ENCODE measurements at places on chromosomes 12 and 14.

- no peak for DNase-seq
Measured at GRCh38 chr12:42584651-42585111, 4.9 kb downstream of the PRICKLE1 start.

GRCh38 chr12:3038926-3039510 lies 38.2 kb upstream of the TSPAN9 start:
- DNase-seq, result no peak

GRCh38 chr14:69979882-69980281 lies 100.7 kb downstream of the SMOC1 start:
- DNase-seq, result no peak

DNA sequence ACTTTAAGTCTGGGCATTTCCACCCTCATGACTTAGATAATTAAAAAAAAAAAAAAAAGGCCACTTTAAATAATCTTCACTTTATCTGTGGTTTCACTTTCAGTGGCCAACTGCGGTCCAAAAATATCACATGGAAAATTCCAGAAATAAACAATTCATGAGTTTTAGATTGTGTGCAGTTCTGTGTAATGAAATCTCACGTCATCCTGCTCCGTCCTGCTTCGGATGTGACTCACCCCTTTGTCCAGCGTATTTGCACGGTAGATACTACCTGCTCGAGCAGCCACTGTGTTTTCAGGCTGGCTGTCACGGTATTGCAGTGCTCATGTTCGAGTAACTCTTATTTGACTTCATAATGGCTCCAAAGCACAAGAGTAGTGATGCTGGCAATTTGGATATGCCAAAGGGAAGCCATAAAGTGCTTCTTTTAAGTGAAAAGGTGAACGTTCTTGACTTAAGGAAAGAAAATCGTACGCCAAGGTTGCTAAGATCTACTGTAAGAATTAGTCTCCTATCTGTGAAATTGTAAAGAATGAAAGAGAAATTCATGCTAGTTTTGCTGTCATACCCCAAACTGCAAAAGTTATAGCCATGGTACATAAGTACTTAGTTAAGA lies 2.4 kb downstream of the E2F7 start:
- DNase-seq, result no peak

- no peak for DNase-seq
Measured at GRCh38 chr12:123065676-123066383, 85.1 kb downstream of the PITPNM2 start.

GRCh38 chr12:107436376-107436775 lies 249.2 kb upstream of the PWP1 start:
- no peak for DNase-seq

GRCh38 chr12:57866308-57867019 lies 19.9 kb upstream of the CTDSP2 start:
- no peak for DNase-seq

GRCh38 chr14:53519137-53519536 lies 366.0 kb upstream of the DDHD1 start:
- no peak for DNase-seq

DNA sequence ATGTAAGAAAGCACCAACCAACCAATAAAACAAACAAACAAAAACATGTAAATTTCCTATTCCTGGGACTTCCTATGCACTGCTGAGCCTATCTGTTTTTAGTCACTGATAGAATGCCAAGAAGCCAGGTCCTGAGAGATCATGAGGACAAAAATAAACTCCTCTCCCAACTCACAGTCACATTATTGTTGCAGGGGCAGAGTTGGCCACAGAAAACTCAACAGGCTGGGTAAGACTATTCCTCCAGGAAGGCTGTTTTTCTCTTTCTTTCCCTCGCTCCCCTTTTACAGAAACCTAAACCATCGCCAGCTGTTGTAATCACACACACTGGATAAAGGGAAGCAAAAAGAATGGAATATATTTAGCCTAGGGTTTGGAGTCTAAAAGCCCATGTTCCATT lies 55.8 kb upstream of the METAP2 start:
- DNase-seq, result no peak

- DNase-seq, result no peak
Measured at GRCh38 chr12:106601031-106601430, 18.2 kb downstream of the RFX4 start.

DNA sequence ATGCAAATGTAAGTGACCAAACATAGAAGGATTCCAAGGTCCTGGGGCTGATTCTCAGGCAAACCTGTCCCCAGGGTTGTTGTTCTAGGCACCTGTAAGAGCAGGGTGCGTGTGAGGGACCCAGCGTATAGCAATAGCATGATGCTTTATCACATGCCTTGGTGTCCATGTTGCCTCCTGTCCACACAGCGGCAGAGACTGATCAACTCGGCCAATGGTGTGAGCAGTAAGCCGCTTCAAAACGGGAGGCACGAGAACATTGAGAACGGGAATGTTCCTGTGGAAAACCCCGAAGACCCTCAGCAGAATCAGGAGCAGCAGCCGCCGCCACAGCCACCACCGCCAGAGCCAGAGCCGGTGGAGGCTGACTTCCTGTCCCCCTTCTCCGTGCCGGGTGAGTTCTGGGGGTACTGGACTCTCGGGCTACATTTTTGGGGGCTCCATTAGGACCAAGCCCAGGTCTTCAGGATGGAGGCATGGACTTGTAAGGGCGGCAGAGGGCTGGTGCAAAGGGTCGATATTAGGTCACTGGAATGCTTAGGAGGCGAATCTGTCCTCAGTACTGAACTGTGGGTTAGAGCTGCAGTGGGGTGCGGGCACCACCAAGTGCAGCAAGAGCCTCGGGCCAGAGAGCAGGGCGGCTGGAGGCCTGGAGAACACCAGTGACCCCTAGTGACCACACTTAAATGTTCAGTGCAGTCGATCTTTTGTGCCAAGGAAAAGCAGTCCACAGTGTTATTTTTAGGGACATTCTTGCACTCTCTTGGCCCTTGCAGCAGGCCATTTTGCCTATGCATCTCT lies 57.2 kb upstream of the RIN3 start:
- no peak for DNase-seq

DNA sequence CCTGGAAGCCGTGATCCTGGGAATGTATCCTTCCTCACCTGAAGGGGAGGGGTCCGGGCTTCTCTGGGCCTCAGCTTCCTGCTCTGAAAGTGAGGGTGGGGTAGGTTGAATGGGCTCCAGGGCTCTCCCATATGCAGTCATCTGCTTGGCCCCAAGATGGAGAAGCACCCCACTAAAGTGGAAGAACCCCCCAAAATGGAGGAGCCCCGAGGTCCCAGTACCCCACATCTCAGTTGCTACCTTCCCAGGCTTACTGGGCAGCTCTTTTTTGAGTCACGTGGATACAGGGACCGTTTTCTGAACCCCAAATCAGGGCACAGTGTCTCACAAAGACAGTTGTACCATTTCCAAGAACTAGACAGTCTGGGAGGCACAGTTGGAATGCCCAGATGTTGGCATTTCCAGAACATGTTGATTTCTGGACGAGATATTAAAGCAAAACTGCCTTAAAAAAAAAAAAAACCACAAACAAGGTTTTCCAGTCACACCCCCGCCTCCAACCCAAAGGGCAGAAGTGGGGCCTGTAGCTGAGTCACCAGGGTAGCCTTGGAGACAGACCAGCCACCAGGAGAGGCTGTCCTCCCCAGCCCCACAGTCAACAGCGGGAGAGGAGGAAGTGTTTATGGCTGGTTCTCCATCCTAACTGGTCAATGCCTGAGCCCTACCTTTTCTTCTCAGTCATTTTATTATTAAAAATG lies 12.1 kb downstream of the VASH1 start:
- no peak for DNase-seq

DNA sequence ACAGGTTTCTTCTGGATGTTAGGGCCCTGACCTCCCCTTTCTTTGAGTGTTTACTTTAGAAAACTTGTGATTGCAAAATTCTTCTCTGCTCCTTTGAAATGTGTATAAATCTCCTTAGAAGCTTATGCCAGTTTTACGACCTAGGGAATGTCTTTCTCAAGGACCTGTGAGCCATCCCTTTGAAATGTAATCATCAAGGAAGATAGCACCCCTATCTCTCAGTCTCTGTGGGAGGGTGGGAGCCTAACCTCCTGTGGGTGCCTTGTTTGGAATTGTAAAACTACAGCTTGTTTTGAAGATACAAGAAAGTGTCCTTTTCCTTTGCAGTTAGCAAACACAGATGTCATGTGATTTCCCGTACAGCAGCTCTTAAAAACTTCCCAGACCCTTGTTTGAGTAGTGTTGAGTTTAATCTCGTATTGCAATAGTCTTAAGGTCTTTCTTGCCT lies 3.3 kb downstream of the OR10AD1 start:
- no peak for DNase-seq

DNA sequence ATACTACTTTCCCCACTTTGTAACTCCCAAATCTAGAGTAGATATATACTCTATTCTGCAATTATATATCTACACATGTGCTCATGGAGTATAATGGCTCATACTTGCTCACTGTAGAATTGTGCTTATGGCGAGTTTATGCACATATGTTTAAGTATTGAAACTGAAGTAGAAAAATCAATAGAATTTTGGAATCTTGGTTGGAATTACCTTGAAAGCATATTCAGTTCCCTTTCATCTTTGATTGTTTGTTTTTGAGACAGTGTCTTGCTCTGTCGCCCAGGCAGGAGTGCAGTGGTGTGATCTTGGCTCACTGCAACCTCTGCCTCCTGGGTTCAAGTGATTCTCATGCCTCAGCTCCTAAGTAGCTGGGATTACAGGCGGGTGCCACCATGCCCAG lies 4.5 kb downstream of the KLRG1 start:
- no peak for DNase-seq

DNA sequence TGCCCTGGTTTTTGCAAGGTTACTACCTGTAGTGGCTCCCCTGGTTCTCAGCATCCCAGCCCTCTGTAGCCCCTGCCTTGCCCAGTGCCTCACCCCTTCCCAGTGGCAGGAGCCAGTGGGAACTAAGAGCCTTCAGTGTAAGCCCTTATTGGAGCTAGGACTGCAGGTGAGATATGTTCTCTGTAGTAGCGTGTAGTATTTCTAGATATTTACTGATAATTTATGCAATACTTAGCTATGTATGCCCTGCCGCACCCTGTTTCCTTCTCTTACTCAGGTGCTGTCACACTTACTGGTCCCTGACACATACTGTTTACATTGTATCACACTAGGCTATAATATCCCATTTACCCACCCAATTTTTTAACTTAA lies 3.6 kb downstream of the BMAL2 start:
- no peak for DNase-seq

DNA sequence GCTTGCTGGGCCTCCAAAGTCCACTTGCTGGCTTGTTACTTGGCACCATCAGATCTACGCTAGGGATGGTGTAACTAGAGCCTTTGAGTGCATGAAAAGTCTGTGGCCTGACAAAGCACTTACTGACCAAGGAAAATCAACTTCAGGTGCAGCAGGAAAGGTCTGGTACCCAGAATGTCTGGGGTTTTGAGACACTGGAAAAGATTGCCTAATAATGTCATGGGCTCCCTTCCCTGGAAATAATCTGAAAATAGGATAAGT lies 106.7 kb downstream of the ZFP36L1 start:
- DNase-seq, result no peak

- DNase-seq, result no peak
Measured at GRCh38 chr12:130816097-130816496, 23.0 kb downstream of the STX2 start.

GRCh38 chr12:39348941-39349626 lies 93.8 kb downstream of the KIF21A start:
- DNase-seq, result no peak

DNA sequence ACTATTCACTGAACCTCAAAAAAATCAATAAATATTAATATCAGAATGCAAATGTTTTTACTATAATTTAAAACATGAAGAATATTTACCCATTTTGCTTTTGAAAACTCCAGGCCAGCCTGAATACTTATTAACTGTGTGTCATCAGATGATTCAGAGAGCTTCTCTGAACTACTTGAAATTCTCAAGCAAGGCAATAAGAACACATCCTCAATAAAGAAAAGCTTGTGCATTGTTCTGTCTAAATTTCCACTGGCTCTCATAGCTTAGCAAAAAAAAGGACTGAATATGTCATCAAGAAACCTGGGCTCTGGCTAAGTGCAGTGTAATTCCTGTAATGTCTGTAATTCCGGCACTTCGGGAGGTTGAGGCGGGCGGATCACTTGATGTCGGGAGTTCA lies 194.1 kb downstream of the BTG1 start:
- DNase-seq, result no peak

DNA sequence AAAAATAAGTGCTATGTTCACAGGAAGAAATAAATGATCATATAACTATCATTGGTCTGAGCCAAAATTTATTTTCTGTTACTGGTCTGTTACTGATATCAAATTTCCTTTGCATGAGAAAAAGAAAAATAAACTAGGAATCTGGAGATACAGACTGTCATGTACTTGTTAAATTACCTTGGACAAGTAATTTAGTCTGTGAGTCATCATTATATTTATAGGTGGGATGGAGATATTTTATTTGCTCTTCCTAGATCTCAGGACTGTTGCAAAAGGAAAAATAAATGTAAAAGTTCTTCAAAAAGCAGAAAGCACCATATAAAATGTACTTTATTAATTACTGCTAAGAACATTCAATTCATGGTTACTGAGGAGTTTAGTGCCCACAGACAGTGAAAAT lies 174.4 kb downstream of the PTPRO start:
- no peak for DNase-seq

DNA sequence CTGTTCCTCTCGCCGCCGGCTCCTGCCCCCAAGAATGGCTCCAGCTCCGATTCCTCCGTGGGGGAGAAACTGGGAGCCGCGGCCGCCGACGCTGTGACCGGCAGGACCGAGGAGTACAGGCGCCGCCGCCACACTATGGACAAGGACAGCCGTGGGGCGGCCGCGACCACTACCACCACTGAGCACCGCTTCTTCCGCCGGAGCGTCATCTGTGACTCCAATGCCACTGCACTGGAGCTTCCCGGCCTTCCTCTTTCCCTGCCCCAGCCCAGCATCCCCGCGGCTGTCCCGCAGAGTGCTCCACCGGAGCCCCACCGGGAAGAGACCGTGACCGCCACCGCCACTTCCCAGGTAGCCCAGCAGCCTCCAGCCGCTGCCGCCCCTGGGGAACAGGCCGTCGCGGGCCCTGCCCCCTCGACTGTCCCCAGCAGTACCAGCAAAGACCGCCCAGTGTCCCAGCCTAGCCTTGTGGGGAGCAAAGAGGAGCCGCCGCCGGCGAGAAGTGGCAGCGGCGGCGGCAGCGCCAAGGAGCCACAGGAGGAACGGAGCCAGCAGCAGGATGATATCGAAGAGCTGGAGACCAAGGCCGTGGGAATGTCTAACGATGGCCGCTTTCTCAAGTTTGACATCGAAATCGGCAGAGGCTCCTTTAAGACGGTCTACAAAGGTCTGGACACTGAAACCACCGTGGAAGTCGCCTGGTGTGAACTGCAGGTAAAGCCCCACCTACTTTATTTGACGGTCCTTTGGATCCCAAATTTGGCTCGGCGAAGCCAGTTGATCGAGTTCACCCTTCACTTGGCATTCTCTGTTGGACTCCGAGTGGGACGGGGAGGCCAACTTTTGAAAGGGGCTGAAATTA lies 1.5 kb downstream of the WNK1 start:
- DNase-seq, result no peak

DNA sequence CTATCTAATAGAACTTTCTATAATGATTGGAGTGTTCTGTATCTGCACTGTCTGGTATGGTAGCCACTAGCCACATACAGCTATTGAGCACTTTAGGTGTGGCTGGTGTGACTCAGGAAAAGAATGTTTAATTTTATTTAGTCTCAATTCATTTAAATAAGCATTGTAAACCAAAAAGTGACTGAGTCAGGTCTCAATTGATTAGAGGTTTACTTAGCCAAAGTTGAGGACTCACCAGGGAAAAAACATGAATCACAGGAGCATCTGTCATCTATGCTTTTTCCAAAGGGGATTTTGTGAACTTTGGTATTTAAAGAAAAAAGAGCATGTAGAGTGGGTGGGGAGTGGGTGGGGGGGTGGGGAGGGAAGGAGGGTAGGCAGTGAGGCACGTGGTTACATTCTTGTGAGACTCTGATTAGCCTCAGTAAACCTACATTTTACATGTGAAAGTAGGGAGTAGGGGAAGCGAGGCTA lies 473.1 kb downstream of the ATP23 start:
- no peak for DNase-seq

Measured in activated CD8-positive, alpha-beta memory T cell treated with anti-CD3 and anti-CD28 coated beads for 1 hour (primary cell).